Hypothalamus (tissue), 51 donors: ENCODE measurements at places on chromosomes 3 and 15.

DNA sequence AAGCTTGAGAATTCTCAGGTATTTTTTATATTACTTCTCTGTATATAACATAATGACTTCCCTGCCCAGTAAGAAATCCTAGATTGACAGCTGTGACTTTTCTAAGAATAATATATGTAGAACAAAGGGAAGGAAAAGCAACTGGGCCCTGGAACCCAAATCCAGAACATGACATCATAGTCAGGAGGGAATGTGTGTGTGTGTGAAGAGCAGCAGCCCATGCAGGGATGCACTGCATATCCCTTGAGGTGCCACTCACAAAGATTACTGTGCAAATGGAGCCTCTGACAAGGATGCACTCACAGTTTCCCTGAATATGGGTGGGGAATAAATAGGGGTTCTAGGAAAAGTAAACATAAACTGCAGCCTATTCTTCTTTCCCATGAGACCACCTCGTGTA lies 279.5 kb downstream of the NEK10 start:
- no peak for DNase-seq

- no peak for DNase-seq
Observed at GRCh38 chr3:50714946-50715345, 40.2 kb downstream of the DOCK3 start.

DNA sequence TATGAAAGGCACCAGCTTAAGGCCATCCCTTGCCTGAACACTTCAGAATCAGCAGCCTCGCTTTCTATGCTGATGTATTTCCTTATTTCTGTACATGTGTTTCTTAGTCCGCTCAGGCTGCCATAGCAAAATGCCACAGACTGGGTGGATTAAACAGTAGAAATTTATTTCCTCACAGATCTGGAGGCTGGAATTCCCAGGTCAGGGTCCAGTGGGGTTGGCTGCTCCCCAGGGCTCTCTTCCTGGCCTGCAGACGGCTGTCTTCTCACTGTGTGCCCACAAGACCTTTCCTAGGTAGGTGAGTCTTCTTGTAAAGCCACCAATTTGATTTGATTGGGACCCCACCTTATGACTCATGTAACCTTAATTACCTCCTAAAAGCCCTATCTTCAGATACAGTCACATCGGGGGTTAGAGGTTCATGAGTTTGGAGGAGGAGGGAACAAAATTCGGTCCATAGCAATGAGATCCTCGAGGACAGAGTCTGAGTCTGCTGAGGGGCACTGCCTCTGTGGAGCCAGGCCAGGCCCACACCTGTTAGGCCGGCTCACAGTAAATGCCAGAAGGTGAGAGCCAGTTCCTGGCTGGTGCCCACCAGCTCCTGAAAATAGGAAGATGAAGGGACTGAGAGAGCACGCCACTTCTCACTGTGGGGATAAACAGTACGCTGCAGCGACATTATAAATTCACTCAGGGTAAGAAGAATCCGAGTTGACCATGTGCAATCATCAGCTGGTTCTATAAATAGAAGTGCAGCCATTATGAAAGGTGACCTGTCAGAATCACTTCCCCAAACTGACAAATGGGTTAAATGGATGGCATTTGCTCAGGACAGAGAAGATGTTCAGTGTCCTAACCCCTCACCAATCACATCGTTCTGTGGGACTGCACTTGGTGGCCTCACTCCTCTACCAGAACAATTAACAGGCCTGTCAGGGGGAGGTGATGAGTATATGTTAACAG lies 41.1 kb downstream of the CTXND1 start:
- no peak for DNase-seq

DNA sequence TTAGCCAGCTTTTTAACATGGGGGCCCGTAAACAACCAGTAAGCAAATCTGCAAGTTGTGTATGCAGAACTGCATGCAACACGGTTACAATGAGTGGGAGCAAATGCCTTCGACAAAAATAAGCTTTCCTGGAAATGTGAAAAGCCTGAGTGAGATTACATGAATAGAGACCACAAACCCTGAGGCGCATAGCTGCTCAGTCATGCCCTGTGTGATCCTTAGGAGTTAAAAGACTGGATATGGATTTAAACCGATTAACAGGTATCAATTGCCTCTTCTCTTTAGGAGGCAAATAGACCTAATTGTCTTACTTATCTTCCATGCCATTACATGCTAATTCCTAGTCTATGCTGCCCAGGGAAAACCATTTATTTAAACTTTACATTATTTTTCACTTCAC lies 810.3 kb downstream of the ROBO1 start:
- DNase-seq = no peak

GRCh38 chr15:92074646-92075045 lies 221.1 kb downstream of the SLCO3A1 start:
- no peak for DNase-seq

- DNase-seq = no peak
Observed at GRCh38 chr15:90819850-90820249, 48.5 kb upstream of the FURIN start.

DNA sequence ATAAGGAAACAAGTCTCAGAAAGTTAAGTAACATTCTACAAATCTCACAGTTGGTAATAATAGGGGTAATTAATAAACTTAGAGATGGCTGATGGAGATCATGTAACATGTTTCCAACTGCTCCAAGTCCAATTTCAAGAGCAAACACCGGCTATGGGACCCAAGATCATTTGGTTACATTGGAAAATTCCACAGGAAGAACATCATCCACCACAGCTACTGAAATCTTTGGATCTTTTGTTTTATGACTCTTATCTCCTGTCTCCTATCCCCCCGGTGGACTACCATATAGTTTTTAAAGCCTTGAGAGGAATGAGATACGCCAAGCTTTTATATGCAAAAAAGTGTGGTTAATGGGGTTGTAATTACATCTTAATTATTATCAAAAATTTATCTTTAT lies 216.1 kb downstream of the WNT5A start:
- DNase-seq = no peak

DNA sequence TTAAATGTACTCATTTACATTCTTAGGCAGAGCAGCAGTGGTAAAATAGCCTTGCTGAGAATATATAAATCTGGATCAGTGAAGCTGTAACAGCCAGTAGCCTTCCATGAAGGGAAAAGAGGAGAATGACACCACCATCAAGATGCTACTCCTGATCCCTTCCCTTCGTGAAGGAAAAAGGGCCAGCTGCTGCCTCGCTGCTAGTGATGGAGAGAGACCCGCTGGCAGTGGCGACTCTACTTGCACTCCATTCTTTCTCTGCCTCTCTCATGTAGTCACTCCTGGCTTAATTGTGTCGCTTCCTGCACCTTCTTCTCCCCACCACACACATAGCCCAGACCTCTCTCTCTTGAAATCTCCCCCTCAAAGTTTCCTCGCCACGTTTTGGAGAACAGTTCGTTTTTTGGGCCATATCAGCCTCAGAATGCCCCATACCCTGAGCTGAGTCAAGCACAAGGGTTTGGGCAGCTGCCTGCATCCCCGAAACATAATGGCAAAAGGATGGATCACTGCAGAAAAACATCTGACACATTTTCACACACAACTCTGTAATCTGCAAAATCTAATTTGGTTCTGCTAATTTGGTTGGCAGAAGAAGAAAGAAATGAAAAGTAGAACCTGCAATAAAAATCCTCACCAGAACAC lies 460.3 kb upstream of the IL12A start:
- DNase-seq = no peak

DNA sequence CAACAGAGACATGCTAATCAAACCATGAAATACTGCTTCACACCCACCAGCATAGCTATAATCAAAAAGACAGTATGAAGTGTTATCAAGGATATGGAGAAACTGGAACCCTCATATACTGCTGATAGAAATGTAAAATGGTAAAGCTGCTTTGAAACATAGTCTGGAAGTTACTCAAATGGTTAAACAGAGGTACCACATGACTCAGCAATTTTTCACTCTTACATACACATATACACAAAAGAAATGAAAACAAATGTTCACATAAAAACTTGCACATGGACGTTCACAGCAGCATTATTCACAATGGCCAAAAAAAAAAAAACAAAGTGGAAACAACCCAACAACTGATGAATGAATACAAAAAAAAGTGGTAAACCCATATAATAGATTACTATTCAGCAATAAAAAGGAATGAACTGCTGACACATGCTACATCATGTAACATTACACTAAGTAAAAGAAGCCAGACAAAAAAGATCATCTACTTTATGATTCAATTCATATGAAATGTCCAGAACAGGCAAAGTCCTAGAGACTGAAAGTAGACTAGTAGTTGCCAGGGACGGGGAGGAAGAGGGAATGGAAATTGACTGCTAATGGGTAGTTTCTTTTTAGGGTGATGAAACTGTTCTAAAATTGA lies 23.2 kb downstream of the ZNF148 start:
- no peak for DNase-seq

GRCh38 chr3:87798567-87798947 lies 260.2 kb downstream of the CGGBP1 start:
- no peak for DNase-seq

DNA sequence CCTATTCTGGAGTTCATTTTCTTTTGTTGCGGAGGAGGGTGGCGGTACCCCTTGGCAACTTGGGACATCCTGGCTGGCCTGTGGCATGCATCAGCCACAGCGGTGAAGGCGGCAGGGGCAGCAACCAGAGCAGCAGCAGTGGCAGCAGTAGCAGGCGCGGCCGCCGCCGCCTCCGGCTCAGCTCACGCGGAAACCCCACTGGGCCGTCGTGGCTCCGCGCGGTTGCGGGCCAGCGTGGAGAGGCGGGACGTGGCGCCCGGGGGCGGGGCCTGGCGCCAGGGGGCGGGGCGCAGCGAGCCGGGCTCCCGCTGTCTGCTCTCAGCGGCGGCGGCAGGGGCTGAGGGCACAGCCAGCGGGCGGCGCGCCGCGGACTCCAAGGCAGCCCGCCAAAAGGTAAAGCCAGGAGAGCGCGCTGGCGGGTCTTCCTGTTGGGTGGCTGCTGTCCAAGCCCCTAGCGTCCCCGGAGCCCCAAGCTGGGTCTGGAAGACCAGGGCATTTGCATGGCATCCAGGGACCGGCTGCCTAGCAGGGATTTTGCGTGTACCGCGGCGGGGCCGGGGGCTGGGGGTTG lies 334.4 kb upstream of the THRB start:
- peak; percentile 46 for DNase-seq

DNA sequence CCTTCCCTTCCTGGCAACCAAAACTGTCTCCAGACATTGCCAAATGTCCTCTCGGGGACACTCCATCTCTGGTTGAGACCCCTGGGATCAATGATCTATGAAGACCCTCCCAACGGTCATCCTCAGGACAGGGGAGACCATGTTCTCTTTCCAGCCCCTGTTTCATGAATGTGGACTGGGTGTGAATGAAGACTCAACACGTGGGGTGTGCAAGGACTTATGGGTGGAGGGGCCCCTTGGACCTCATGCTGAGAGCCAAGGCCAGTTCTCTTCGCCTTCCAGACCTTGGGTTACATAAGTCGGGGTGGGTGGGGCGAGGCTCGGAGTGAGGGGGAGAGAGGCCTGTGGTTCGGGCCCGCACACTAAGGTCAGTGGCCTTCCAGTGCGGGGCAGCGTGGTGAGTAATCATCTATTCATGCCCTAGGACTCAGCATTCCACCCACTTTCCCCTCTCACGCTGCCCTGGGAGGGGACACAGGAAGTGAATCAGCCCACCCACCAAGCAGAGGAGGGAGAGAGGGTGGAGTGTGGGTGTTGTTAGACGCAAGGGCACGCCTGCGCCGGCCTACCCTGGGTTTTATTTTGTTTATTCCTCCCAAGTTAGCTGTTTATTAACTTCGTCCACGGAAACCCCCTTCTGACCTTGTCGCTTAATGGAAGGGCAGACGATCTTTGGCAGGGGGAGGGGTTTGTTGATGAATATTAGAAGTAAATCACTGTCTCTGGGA lies 6.7 kb downstream of the PAQR5 start:
- DNase-seq = no peak

DNA sequence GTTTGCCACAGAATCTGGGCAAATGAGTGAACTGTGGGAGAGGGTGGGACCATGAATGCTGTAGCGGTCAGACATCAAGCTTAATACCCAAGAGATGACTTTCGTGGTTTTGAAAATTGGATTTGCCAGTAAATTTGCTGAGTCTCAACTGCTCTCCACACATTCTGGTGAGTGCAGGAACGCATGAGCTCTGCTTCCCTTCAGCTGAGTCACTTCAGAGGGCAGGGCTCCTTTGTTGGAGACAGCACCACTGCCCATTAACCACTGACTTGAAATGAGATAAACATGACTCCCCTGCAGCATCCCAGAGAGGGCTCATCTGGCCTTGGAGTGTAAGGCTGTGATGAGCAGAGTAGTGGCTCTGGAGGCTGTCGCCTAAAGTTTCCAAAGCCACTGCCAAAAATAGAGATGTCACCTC lies 22.6 kb downstream of the RARRES1 start:
- no peak for DNase-seq

GRCh38 chr3:133271539-133271938 lies 128.3 kb upstream of the BFSP2 start:
- no peak for DNase-seq

DNA sequence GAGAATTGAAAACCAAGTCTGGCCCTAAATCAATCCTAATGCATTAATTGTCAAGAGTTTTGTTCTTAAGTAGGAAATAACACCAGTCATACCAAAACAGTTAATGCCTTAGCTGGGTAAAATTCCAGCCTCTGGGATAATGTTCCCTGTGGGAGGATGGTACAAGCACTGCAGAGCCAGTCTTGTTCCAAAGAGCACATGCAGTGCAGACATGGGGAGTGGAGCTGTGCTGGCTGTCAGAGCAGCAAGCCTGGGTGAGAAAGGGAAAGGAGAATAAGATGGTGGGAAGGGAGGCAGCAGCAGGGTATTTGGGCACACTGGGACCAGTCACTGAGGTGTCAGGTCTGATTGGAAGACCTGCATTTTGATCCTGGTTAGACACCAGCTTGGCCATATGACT lies 12.1 kb downstream of the ALAS1 start:
- no peak for DNase-seq

DNA sequence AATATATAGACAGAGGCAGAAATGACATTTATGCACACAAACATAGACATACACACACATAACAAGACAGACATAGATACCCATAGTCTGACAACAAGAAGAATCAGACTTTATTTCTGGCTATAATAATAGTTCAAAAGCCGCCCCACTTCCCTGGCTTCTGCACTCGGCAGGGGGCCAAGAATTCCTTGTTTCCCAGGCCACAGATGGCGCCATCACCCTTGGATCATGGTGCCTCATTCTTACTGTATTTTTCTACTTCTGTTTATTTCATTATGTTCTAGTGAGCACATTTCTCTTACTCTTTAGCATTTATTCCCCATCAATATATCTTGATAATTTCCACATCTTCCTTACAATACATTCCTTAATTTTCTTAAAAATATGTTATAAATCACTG lies 387.5 kb downstream of the NLGN1 start:
- no peak for DNase-seq

GRCh38 chr3:51024765-51025632 lies 350.3 kb downstream of the DOCK3 start:
- no peak for DNase-seq

DNA sequence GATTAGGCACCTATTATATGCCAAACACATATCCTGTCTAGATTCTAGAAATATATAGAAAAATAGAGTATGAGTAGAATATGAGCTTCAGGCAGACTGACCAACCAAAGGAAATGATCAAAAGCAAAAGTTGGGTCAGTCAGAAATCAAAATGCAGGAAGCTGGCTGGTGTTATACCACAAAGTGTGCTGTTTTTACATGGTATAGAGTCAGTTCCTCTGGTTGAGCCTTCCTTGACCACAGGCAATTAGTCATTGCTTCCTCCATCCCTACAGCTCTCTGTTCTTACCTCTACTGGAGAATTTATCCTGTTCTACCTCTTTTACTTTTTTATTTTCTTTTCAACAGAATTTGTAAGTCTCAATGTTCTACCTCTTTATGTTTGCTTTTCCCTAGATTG lies 149.8 kb downstream of the TMCO5A start:
- DNase-seq = no peak
